ENCODE measurements at places on chromosomes 7 and 10.

DNA sequence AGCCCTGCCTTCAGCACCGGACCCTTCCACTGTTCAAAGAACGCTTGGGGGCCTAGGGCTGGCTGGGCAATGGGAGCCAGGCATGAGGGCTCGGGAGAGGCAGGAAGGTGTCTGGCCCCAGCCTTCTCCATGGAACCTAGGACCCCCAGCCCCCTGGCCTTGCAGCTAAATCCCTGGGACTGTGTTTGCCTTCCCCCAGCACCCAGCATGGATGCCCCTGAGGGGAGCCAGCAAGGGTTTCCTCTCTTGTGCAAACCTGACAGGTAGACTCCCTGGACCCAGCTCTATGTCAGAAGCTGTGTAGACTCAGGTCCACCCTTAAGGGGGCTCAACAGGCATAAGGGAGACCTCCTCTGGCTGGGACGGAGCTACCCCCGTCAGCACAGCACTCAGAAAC is 288.0 kb downstream of the GRID1 start:
- DNase-seq = no peak

DNA sequence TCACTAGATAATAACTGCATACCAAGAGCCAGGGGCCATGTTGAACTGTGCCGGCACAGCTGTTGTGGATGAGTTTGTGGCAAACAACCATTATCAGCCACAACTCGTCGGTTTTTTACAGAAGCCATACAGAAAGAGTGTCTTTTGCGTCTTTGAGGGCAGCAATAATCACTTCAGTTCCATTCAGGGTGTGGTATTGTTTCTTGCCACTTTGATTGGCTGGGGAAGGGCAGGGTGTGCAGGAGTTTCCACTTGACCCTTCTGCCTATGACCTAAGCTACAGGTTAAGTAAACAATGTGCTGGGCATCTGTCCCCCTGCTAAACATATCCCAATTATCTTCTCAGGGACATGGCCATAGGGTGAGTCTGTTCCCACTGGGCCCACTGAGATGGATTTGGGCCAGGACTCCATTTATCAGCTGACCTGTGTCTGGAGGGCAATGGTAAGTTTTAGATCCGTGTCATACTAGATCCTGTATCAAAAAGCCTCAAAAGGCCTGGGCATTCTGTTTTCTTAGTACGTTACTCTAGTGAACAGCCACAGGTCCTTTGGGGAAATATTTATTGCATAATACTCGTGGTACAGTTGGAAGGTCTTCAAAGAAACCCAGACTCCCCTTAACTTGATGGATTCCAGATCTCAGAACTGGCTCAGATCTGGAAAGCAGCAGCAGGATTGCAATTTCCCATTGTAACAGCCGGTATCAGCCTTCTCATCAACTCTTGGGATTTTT is 15.9 kb downstream of the ZNF3 start:
- no peak for DNase-seq

DNA sequence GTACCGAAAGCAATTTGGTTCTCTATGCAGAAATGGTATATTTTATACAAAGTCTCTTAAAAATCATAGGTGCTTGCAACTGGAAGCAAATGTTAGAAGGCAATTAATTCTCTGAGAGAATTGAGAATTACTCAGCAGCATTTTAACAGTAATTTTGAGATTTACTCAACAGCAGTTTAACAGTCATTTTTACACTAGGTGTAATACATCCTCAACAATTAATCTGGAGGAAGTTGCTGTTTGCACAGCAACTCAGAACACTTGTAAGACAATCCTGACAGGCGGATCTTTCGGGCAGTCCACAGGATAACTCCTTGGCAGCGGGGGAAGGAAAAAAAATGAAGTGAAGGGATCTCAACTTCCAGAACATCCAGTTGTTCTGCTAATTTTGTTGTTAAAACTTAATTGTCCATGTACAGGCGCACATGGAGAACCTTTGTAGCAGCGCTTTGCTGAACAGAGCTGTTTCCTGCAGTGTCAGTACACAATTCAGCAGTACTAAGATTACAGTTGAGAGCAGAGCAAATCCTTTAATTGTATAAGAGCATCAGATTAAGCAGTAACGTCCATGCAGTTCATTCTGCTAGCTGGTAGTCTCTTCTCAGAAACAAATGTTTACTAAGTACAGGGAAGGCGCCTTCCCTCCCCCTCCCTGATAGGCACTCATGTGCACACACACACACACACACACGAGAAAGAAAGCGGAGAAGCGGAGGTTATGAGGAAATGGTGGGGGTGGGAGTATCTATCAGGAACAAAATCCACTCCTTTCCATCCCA is 43.8 kb downstream of the ENO4 start:
- DNase-seq = no peak

- peak; percentile 75 for DNase-seq
Measured at GRCh38 chr10:102612964-102613275, 31.4 kb upstream of the TRIM8 start.

Measured in CD4-positive, alpha-beta T cell treated with Interleukin-4 for 1 hour (primary cell).